ENCODE measurements at places on chromosomes 2 and 18.

DNA sequence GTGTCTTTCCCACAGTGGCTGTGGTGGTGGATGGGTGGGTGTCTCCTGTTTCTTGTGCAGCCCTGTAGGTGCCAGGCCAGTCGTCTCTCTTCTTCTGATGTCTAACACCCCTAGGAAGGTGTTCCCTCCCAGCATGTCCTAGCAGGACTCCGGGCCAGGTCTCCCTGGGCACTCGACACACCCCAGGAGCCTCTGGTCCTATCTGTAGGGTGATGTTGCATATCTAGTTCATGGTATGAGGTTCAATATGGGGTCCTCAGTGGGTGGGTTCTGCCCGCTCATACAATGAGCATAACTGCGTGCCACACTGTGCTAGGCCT is 14.4 kb downstream of the NGEF start:
- DNase-seq: no peak

DNA sequence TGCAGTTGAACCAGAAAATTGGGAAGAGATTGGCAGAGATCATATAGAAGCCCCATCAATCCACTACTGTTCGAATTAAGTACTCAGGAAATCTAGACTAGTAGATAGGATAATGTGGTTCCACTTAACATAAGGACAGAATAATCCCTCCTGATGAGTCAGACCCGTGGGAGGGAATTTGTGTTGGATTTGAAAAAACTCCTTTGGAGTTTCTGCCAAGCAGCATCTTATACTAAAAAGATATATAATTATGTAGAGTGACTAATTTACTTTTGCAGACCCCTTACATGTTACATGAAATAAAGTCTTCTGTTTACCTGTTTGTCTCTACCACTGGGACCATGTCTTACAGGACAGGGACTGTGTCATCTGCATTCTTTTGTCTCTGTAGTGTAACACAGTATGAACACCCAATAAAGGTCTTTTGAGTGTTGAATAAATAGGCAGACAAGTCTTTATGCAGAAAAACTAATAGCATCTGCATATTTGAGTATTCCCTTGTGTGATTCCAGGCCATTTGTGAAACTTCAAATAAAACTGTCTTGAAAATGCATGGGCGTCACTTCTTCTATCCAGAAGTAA is 122.6 kb upstream of the DNAJC10 start:
- DNase-seq: no peak

- DNase-seq: no peak
Measured at GRCh38 chr2:27844821-27845255, 45.3 kb downstream of the RBKS start.

DNA sequence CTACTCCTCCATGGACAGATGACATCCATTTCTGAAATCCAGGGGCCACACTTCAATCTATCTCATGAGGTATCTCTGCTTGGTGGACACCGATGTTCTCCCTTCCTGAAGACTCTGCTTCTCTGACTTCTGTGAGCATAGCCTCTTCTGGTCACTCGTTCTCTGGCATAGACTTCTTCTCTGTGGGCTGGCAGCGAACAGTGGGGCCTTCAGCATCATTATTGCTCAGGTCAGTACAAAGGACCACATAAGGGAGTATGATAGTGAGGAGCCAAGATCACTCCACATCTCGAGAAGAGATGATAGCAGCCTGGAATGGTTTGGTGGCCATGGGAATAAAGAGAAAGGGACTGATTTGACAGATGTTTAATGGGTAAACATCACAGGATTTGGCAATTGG is 8.0 kb upstream of the KCMF1 start:
- no peak for DNase-seq

DNA sequence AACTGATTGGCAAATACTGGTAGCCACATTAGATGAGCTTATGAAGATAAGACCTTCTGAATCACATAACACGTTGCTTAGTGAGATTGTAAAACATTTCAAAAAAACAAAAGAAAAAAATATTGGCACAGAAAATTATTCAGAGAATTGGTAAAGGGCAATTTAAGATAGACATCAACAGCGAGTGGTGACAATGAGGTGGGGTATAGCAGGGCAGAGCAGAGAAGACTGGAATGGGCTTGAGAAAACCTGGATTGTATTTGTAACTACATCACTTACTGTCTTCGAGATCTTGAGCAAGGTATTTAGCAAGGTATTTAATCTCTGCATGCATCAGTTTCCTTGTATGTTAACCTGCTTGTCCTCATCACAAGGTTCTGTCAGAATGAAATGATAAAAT is 313.0 kb upstream of the MEIS1 start:
- no peak for DNase-seq

- peak; percentile 74 for DNase-seq
Measured at GRCh38 chr2:241148891-241149674, at the start of gene PASK. TSS of gene PASK (minus strand) at chr2:241149472. CDS start at chr2:241143032, 6,440 bp downstream.

DNA sequence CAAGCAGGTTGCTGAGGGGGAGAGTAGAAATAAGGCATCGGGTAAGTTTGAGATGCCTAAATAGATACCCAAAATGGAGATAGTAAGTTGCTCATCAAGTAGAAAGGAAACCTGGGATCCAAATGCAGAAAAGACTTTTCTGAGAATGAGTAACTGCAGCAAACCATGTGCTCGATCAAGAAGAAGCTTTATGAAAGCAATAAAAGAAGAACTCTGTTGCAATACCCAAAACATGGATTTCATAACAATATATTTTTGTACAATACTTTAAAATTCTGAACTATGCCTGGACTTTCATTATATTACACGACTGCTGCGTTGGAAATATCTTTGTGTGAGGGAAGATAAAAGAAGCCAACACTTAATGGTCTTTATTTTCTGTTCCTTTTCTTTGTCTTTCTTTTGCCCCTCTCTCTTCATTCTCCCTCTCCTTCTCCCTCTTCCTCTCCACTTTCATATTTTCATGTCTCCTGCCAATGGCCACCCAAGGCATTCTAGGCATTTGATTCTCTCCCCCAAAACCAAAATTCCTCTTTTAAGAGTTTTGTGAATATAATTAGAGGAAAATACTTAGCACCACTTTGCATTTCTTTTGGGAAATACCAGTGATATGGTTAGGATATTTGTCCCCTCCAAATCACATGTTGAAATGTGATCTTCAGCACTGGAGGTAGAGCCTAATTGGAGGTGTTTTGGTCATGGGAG is 257.6 kb downstream of the MREG start:
- no peak for DNase-seq

Measured in stimulated activated CD4-positive, alpha-beta T cell treated with anti-CD3 and anti-CD28 coated beads, Interleukin-1b, Interleukin-23, amount 100 ng/mL, for 1 hour (primary cell).